ENCODE measurements at places on chromosomes 3 and 15.

DNA sequence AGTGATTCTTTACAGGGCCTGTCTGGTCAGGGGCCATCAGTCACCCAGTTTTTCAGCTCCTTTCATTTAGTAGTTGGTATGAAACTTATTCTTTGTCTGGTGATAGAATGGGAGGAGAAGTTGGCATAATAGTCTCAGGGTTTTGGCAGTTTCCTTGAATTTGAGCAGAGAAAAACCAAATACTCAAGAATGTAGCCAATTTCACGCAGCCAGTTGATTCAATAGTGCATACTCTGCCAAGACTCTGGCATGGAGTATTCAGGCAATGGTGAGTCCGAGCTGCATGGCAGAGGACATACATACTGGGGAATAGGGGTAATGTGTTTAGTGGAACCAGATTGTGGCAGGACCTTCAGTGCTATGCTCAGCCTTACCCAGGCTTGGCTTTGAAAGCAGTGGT, 118.3 kb downstream of the GALK2 start:
- DNase-seq: no peak

- DNase-seq: no peak
These were observed 174.3 kb upstream of the BCL6 start for GRCh38 chr3:187919544-187919943.

DNA sequence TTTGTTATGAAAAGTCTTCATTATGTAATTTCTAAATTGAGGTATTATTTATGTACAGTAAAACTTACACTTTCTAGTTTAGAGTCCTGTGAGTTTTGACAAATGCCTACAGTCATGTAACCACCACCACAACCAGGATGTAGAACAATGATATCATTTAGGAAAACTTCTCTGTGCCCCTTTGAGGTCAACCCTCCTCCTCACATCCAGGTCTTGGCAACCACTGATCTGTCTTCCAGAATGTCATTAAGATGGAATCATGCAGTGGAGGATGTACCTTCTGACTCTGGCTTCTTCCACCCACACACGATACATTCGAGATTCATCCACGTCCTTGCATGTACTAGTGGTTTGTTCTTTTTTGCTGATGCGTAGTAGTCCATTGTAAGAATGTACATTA, 23.2 kb downstream of the MINAR1 start:
- no peak for DNase-seq

- no peak for DNase-seq
These were observed 12.0 kb upstream of the PODXL2 start for GRCh38 chr3:127616836-127617605.

- no peak for DNase-seq
These were observed 7.3 kb downstream of the CCR1 start for GRCh38 chr3:46200790-46201189.

DNA sequence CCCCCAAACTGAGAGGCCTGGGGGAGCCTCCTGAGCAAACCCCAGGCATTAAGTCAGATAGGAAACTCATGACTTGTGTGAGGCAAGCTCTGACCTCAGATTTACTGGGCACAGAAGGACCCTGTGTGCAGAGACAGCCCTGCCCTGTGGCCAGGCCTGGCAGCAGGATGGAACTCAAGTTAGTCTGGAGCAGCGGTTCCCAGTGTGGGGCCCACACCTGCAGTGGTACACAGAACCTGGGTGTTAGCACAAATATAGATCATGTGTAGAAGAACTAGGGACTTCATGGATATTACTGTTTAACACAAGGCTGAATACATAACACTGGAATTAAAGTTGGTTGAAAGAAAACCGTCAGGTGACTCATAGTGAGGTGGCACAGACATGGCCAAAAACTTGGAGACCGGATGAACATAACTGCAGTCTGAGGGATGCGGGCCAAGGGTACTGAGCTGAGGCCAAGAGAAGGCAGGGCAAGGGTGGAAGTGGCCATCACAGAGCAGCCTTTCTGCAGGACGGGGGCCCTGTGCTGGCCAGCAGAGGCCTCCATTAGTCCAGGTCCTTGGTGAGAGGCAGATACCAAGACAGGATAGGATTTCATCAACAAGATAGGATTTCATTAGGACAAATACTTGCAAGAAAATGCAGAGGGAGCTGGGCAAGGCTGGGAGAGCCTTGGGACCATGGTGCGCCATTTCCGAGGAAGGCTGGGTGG, 40.9 kb downstream of the IRAK2 start:
- DNase-seq: no peak

- no peak for DNase-seq
These were observed 130.8 kb downstream of the LMLN start for GRCh38 chr3:198090795-198091332.

DNA sequence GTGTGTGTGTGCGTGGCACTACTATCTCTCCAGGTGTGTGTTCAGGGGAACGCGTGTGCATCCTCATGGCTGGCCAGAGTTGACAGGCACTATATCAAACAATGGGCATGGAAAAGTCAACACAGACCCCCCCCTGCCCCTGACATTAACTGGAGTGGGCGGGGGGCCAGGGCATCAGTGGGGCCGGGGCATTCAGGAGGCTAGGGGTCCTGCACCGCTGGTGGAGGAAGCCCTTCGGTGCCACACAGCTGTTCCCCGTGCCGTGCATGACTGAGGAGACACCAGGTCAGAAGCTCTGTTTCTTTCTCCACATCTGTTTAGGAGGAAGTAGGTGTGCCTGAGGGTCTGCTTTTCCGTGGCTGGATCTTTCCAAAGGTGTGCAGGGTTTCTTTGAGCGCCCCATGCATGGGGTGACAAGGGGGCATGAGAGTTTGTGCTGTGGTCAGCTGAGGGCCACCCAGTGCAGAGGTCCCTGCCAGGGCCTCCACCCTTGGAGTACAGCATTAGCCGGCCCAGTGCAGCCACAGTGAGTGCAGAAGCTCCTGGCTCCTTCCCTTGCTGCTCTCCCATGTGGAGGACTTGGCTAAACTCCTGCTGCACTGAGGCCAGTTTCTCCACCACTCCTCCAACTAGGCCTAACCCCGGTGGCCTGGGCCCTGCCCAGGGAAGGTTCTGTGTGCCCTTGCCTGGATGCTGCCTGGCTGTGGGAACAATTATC, 7.5 kb downstream of the C3orf22 start:
- no peak for DNase-seq

DNA sequence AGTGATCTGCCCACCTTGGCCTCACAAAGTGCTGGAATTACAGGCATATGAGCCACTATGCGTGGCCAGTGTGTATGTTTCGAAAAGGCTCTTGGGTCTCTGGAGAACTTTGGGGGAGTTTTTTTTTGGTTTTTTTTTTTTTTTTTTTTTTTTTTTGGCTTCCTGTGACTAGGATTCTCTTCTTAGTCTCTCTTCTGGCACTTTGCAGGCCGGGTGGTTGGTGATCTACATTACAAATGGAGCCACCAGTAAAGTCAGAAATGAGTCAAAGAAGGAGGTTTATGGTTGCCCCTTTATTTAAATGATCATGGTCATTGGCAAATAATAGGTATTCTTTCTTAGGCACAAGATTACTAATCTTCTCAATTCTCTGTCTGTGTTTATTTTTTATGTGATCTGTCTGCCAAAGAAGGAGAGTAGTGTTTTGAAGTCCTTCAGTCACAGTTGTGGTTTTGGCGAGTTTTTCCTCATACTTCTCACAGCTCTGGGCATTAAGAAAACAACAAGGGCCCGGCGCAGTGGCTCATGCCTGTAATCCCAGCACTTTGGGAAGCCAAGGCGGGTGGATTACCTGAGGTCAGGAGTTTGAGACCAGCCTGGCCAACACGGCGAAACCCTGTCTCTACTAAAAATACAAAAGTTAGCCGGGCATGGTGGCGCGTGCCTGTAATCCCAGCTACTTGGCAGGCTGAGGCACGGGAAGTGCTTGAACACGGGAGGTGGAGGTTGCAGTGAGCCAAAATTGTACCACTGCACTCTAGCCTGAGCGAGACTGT, 38.3 kb downstream of the PDE8A start:
- DNase-seq: no peak

DNA sequence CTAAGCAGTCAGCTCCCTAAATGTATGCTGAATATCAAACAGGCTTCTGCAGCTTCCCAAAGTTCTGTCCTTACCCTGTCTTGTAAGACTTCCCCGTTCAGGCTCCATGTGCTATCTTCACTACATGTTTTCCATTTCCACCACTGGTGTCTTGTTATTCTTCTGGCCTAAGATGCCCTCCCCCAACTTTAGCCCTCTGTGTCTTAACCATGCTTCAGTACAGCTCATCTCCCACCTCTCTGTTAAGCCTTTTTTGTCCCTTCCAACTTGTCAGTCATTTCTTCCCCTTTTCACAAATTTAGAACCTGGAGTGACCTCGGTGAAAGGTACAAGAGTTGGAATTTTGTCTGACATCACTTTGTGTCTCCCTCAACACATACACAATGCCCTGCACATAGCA, 151.7 kb upstream of the TBL1XR1 start:
- DNase-seq: no peak

DNA sequence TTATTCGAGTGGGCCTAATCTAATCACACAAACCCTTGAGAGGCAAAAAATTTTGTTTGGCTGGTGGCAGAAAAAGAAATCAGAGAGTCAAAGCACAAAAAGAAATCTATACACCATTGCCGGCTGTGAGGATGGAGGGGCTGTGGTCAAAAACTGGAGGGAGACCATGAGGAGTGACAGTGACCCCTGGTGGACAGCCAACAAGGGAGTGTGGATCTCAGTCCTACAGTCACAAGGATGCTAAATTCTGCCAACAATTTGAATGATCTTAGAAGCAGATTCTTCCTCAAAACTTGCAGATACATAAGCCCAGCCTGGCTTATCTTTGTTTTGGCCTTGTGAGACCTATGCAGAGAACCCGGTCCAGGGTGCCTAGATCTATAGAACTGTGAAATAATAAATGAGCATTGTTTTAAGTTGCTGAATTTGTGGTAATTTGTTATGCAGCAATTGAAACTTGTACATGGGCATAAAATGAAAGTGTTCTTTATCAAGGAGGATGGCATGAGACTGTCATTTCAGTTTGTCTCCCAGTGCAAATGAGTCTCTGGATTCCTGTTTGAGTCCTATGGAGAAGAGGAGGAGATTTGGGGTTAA, 103.0 kb upstream of the ARHGEF26 start:
- no peak for DNase-seq

GRCh38 chr3:7766530-7766929, 735.1 kb upstream of the LMCD1 start:
- no peak for DNase-seq

DNA sequence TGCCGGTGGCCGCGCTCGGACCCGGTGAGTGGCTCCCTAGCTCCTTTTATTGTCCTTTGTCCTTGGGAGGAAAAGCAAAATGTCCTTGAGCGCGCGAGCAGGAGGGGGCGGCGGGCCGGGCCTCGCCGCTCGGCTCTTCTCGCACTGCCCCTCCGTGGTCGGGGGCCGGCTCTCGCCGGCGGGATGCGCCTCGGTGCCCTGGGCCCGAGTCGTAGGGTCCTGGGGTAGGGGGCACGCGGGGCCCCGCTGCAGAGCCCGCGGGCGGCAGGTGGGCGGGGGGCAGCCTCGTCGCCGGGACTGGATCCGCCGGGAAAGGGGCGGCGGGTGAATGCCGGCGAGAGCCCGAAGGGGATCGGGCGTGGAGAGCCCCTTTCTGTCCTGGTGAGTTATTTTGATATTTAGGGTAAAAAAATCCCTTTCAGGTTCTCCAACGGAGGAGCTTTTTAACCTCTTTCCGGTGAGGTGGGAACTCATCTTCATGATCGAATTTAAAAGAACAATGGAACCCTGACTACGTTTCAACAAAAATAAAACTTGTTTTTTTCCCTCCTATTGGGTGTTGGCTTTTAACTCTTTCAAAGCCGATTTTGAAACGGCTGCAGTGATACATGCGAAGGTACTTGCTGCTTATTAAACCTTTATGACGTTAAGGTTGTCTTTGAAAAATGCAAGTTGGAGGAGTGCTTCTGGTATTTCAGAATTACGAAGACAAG, 16.8 kb upstream of the CHD2 start:
- no peak for DNase-seq

GRCh38 chr3:170493712-170494182, 75.1 kb downstream of the CLDN11 start:
- DNase-seq: no peak

- DNase-seq: no peak
These were observed 111.0 kb upstream of the RAP2B start for GRCh38 chr3:153050978-153051377.

GRCh38 chr3:42053476-42053875, 37.7 kb upstream of the TRAK1 start:
- no peak for DNase-seq

GRCh38 chr3:13892304-13892703, 12.4 kb upstream of the WNT7A start:
- no peak for DNase-seq

- DNase-seq: no peak
These were observed 239.9 kb downstream of the NFKBIZ start for GRCh38 chr3:102089239-102089638.

- DNase-seq: no peak
These were observed 95.8 kb downstream of the RAP2B start for GRCh38 chr3:153257673-153258351.

DNA sequence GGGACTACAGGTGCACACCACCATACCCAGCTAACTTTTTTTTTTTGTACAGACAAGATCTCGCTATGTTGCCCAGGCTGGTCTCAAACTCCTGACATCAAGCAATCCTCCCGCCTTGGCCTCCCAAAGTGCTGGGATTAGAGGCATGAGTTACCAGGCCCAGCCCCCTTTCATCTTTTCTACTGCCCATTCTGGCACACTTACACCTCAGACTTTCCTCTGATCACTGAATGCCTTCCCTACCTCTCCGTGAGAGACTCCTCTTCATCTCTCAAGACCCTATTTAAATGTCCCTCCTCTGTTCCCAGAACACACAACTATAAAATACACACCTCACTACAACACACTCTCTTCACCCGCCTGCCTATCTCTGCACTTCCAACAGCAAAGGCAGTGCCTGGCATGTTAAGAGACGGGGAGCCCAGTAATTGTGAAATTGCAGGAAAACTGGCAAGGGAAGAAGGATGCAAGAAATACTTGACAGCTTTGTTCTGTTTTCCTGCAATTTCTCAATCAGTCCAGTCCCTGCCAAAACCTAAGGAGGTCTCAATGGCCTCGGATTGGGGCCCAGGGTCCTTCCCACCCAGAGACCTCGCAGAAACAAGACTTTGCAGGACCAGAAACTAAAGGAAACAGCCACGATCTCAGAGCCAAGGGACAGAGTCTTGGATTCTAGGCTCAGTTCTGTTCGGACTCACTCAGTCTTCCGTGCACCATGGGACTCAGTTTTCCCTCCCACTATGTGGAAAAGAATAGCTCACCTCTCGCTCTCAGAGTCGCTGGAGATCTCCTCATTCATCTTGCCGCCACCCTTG, 849 bp downstream of the RRP9 start:
- no peak for DNase-seq

DNA sequence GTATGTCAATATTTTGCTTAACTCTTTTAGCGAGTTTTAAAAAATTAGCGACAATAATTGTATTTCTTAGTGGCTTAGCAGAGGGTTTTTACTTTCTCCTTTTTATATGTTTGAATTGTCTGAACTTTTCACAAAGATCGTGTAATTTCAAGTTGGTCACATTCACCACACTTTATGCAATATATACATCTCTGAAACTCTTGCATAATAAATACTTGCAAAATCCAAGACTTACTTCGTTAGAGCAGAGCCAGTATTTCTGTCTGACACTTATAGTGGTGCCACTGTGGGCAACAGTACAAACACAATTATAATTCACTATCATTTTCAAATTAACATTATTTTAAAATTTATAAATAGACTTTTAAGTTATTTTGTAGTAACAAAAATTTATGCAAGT, 62.0 kb downstream of the SUCNR1 start:
- no peak for DNase-seq

- DNase-seq: no peak
These were observed 169.5 kb upstream of the THBS1 start for GRCh38 chr15:39411102-39411989.
